ENCODE measurements at places on chromosomes 5 and 9.

- DNase-seq, result no peak
Observed at GRCh38 chr5:38478166-38478565, 78.3 kb downstream of the LIFR start.

GRCh38 chr9:134454476-134454857, 128.2 kb downstream of the RXRA start:
- DNase-seq, result no peak

DNA sequence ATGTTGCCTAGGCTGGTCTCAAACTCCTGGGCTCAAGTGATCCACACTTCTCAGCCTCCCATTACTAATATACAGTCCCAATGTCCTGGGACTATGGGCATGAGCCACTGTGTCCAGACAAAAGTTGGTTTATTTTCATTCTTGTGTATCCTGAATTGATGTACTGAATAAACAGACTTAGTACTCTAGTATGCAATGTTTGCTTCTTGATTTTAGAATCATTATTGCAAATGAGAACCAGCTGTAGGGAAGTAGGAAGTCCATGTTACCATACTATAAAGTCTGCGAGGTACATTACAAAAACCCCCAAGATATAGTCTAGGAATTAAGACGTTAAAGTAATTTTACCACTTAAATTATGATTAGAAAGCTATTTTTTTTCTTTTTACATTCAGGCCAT, 334.6 kb upstream of the KLF9 start:
- no peak for DNase-seq

- no peak for DNase-seq
Observed at GRCh38 chr5:57411982-57412381, 70.6 kb downstream of the ACTBL2 start.

DNA sequence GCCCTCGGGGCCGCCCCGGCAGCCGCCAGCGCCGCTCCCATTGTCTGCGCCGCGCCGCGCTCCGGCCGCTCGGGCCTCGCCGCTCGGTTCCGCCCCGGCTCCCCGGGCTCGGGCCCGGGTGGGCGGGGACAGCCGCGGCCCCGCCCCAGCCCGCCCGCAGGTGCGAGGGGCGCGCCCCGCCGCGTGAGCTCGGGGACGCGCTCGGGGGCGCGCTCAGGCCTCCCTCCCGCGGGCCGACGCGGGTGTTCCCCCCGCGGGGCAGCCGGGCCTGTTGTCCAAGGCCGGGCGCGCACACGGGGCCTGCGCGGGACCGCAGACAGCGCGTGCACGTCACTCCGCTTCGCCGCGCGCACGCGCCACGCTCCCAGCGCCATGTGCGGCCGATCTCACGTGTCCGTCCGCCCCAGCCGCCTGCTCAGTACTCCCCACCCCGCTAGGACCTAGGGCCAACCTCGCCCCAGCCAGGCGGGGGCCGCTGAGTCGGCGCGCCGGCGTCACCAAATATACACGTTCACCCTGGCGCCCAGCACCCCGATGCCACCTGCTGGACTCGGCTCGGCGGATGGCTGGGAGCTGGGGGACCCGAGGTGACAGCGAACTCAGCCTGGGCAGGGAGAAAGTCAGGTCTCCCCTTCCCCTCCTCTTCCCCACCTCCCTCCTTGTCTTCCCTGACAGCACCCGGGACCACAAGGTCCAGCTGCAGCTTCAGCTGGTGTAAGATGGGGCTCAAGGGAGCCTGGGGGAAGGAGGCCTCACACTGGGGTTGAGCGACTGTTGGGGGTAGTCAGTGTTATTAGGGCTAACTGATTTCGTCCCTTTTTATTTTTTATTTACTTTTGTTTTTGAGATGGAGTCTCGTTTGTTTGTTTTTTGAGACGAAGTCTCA, 14.3 kb downstream of the GBGT1 start:
- peak; percentile 60 for DNase-seq

- DNase-seq, result no peak
Observed at GRCh38 chr9:108900176-108900575, 33.7 kb downstream of the ELP1 start.

- DNase-seq, result no peak
Observed at GRCh38 chr5:107937204-107937603, 266.5 kb upstream of the EFNA5 start.

Measured in stimulated activated CD8-positive, alpha-beta memory T cell treated with anti-CD3 and anti-CD28 coated beads, Interleukin-7, amount 100 ng/mL, for 1 hour (primary cell).